ENCODE measurements at places on chromosomes 16 and 17.

- DNase-seq = peak; percentile 70
Measured at GRCh38 chr16:64290461-64290860, 831.4 kb downstream of the CDH11 start.

DNA sequence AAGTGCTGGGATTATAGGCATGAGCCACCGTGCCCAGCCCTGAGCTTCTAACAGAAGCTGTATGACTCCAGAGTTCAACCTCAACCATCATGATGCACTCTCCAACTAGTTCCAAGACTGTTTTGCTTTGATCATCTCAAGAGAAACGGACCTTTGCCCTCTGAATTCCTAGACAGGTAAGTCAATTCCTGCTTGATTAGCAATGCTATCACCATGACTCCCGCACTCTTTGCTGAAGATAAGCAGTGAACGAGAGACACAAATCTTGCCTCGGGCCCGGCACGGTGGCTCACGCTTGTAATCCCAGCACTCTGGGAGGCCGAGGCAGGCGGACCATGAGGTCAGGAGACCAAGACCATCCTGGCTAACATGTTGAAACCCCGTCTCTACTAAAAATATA is 22.2 kb downstream of the ANKFY1 start:
- no peak for DNase-seq

DNA sequence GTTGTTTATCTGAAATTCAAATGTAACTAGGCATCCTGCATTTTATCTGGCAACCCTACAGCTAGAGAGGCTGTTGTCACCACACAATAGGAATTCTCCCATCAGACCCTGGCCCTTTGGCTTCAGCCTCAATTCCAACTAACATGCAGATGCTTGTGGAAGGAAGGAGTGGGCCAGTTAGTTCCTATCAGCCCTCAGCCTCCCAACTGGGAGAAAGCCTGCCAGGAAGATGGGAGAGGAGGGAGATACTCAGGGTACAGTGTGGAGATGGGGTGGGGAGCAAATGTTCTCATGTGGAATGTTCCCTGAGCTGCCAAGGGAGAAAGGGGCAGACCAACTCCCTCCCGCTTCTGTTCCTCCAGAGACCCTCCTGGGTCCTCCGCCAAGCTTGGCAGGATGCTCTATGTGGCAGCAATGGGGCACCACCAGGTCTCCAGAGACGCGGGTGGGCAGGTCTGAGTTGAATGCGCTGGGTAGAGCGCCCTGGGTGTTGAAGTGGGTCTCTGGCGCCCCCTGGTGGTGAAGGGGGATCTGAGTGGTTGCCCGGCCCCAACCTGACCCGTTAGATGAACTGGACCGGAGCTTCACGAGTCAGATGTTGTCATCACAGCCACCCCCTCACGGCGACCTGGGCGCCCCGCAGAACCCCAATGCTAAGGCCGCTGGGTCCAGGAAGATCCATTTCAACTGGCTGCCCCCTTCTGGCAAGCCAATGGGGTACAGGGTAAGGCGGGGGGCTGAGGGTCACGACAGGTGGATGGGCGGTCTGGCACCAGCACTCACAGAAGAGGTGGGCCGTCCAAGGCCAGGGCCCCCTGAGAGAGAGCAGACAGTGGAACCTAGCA is 15.2 kb downstream of the GALK1 start:
- peak; percentile 79 for DNase-seq

GRCh38 chr16:72221630-72222024 is 49.7 kb upstream of the PMFBP1 start:
- DNase-seq = no peak

GRCh38 chr16:625977-626765 is 4.6 kb upstream of the WFIKKN1 start:
- DNase-seq = no peak

DNA sequence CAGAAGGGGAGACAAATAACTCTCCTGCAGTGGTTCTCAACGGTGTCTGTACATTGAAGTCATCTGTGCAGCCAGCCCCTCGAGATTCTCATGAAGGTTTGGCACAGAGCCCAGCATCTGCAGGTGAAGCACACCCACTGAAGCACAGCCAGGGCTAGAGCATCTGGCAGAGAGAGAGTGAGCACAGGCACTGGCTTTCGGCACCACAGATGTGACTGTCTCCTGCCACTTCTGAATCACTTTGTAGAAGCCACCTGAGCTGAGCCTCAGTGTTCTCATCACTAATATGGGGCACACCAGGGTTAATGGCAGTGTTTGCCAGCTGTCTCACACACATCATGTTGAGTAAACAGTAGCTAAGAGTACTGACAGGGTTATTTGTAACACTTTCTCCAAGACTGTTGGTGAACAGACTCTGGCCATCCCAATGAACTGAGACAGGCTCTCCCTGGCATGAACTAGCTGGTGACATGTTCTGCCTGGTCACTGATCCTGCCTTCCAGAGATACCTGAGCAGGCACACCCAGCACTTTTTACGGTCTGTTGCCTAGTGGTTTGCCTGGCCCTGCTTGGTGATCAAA is 10.9 kb downstream of the HSPB9 start:
- DNase-seq = no peak

DNA sequence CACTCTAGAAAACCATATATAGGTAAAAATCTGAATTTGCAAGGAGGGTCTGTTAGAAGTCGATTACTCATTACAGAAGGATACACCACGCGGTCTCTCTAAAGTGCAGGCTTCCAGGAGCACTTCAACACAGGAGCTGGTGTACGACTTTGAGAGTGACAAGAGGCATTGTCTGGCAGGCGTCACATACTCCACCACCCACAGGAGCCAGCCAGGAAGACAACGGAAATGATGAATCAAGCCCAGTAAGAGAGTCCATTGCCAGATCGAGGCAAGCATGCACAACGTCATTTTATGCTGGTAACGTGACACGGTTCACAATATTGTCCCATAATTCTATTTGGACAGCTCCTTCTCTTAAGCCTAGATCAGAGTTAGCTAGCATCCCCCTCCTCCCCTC is 15.0 kb upstream of the CACNG4 start:
- peak; percentile 30 for DNase-seq

GRCh38 chr17:29949696-29950095 is 8.3 kb downstream of the EFCAB5 start:
- no peak for DNase-seq

GRCh38 chr16:81435103-81435502 is 9.5 kb upstream of the CMIP start:
- no peak for DNase-seq

- DNase-seq = peak; percentile 81
Measured at GRCh38 chr17:58679263-58680037, 12.4 kb downstream of the TEX14 start.

GRCh38 chr17:30253312-30253711 is 17.8 kb upstream of the SLC6A4 start:
- no peak for DNase-seq

DNA sequence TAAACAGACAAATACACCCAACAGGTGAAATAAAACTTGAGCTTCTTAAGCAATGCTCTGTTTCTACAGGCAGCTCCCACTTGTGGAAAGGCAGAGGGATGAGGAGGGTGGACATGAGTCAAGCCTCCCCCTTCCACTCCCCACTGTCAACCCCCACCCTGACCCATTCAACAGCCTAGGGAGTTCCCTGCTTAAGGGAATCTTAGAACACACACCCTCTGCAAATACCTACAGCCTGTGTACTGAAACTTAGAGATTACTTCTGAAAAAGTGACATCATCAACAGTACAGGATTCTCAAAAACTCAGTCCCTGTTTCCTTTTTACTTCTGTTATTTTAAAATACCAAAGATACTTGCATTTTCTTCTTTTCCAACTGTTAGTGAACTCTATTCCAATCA is 345.4 kb downstream of the SOX9 start:
- DNase-seq = peak; percentile 97

- DNase-seq = peak; percentile 21
Measured at GRCh38 chr16:10878644-10879501, 1.9 kb downstream of the CIITA start.

GRCh38 chr16:19589771-19590302 is 34.3 kb downstream of the VPS35L start:
- no peak for DNase-seq

DNA sequence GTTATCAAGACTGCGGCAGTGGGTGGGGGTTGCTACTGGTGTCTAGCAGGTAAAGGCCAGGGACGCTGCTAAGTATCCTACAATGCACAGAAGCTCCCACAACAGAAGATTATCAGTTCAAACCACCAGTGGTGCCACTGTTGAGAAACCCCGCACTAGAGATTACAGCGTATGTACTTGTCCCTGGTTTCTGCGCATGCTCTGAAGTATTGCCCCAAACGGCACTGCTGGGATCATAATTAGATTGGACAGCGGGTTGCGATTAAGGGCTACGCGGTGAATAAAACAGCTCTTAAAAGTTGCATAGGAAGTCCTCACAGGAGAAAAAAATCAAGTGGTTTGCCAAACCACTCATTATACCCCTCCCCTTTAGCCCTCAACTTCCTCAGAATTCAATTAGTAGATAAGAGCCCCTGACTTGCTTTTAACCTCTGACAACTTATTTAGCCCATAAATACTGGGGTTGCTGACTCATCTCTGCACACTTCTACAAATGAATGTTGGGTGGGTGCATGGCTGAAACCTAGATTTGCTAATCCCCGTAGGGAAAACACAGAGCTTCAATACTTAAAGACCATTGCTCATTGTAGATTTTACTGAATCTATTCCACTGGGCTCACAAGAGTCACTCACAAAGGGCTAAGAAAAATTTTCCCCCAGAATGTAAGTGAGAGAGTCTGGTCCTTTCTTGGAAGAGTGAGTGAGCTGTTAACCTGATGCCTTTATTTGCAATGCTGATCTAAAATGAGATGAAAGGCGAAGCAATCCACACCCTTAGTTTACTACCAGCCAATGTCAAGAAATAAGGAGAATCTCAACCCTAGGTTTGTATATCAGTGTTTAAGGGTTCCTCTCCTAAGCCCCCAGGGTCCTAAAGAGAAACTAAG is 91.8 kb downstream of the RGS9 start:
- DNase-seq = peak; percentile 41

DNA sequence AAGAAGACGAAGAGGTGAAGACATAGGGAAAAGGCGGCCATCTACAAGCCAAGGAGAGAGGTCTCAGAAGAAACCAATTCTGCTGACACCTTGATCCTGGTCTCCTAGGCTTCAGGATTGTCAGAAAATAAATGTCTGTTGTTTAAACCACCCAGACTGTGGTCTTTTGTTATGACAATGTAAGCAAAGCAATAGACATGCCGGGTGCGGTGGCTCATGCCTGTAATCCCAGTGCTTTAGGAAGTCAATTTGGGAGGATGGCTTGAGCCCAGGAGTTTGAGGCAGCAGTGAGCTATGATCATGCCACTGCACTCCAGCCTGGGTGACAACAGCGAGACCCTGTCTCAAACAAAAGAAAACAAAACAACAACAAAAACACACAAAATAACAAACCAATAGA is 64.4 kb downstream of the HAPSTR1 start:
- DNase-seq = no peak

DNA sequence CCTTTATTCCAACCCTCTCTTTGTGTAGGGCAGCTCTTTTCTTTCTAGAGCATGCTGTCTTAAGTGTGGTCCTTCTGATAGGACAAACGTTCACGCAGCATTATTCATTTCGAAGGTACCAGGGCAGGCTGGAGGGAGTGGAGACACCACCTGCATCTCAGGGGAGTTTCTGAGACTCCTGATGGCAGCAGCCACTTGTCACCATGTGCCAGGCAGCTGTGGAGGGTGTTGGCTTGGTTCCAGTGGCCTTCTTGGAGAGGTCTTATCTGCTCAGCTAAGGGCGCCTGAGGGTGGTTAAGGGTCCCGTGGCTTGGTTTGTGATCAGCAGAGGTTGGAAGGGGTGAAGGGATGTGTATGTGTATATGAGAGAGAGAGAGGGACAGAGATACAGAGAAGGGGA is 257.1 kb upstream of the EEF2KMT start:
- no peak for DNase-seq

DNA sequence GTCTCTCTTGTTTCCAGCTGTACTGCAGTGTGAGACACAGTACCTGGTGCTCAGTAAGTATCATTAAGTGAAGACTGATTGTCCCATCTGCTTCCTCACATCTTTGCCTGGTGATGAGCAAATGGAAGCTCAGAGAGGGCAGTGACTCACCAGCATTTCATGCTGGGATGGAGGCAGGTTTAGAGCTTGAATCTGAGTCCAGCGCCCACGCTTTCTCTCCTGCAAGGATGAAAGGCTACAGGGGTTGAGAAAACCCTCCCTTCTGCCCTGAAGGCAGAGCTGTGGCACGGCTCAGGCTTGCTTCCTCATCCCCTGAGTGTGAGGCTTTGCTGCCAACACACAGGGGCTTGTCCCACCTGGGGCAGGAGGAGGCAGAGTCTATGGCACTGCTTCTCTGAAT is 1.5 kb upstream of the RNF112 start:
- peak; percentile 43 for DNase-seq

GRCh38 chr16:73171901-73172240 is 123.9 kb upstream of the ZFHX3 start:
- DNase-seq = no peak

GRCh38 chr17:57574040-57574513 is 171.0 kb downstream of the CCDC182 start:
- peak; percentile 62 for DNase-seq

DNA sequence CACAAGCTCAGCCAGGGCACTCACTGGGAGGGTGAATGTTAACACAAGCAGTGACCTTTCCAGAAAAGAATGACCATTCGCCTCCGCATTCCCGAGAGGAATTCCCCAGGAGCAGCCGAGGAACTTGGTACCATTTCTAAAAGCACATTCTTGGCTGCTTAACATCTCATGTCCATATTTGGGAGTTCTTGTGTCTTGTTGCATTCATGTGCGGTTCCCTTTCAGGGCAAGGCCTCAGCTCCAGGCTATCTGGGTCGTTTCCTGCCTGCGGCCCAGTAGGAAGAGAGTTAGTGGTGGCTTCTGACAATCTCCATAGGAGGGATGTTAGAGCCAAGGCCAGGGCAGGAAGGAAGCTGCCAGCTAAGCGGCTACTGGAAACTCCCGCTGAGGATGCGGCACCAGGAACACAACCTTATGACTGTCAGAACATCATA is 27.8 kb upstream of the MEAK7 start:
- DNase-seq = no peak

DNA sequence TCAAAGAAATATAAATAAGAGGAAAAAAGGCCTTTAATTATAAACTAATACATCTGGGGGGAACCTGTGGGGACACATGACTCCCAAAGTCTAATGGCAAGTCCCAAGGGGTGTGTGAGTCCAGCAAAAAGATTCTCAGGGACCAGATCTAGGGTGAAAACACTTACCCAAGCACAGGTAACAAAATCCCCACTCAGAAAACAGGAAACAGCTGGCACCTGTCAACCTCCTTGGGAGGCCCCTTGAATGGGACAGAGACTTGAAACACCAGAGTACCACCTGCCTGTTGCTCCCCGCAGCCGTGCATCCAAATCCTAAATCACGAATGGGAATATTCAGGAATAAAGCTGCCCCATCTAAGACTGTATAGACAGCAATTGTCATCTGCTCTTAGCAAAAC is 461.2 kb upstream of the CDH5 start:
- no peak for DNase-seq

All from PC-3 (cell line).